ENCODE measurements at places on chromosomes 13 and 19.
A peak's percentile ranks its signal among the peaks of the same experiment; 100 is the strongest.

GRCh38 chr19:44112802-44113137, 429 bp upstream of the ZNF225 start:
- H3K27ac ChIP-seq: peak overlapping the region; percentile 83
- H3K4me1 ChIP-seq: peaks cover 31% of the 10 kb centered on the region
- peaks cover 38% of the 10 kb centered on the region for H3K36me3 ChIP-seq
- DNase-seq: no peak
- peak overlapping the region; percentile 97 for H3K4me3 ChIP-seq
- H3K27me3 ChIP-seq: no peaks in the 10 kb centered on the region

DNA sequence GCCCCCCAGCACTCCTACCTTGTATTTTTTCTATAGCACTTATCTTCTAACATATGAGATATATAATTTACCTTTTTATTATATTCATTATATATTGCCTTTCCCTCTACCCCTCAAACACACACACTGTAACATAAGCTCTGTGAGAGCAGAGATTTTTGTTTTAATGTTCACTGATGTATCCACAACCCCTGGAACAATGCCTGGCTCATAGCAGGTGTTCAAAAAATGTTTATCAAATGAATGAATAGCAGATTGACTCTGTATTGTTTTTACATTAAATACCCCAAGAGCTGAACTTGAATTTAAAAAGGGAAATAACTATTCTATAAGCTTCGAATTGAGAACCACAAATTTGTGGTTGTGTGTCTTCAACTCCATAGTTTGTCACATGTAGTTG, 11.0 kb downstream of the POLR1D start:
- no peak overlapping the region for H3K27ac ChIP-seq
- no peak for DNase-seq
- H3K36me3 ChIP-seq: peaks cover 57% of the 10 kb centered on the region
- H3K4me1 ChIP-seq: peaks cover 23% of the 10 kb centered on the region
- no peaks in the 10 kb centered on the region for H3K27me3 ChIP-seq

DNA sequence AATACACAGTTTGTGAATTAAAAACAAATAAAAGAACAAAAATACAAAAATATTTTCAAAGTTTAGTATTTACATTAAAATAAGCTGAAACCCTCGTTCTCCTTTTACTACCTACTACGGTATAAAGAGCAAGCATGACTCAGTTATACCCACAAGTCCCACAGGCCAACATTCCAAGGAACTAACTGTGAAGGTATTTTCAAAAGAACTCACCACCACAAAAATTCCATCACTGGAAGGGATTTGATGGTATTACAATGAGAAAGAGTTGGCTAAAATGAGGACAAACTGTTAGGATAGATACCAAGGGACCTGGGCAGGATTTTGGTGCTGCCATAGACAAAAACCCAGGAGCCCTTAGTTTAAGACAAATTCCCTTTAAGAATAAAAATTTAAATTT, 122.7 kb downstream of the TBC1D4 start:
- H3K27ac ChIP-seq: no peak overlapping the region
- no peak overlapping the region for H3K4me3 ChIP-seq
- no peak for DNase-seq
- peaks cover 1% of the 10 kb centered on the region for H3K27me3 ChIP-seq
- H3K4me1 ChIP-seq: no peaks in the 10 kb centered on the region

GRCh38 chr13:98821372-98822224, 69.1 kb upstream of the SLC15A1 start:
- DNase-seq: no peak
- H3K36me3 ChIP-seq: peaks cover 34% of the 10 kb centered on the region
- no peak overlapping the region for H3K4me3 ChIP-seq
- H3K4me1 ChIP-seq: peaks cover 20% of the 10 kb centered on the region

GRCh38 chr13:44438234-44438579, 64.6 kb downstream of the SERP2 start:
- H3K27me3 ChIP-seq: peaks cover 12% of the 10 kb centered on the region
- no peak for DNase-seq
- H3K36me3 ChIP-seq: no peaks in the 10 kb centered on the region
- H3K4me3 ChIP-seq: no peak overlapping the region
- peaks cover 28% of the 10 kb centered on the region for H3K4me1 ChIP-seq

GRCh38 chr13:74288361-74288911, 154.2 kb upstream of the KLF12 start:
- peak overlapping the region; percentile 94 for H3K27ac ChIP-seq
- peak overlapping the region; percentile 77 for H3K4me3 ChIP-seq
- peaks cover 51% of the 10 kb centered on the region for H3K4me1 ChIP-seq
- no peaks in the 10 kb centered on the region for H3K36me3 ChIP-seq

DNA sequence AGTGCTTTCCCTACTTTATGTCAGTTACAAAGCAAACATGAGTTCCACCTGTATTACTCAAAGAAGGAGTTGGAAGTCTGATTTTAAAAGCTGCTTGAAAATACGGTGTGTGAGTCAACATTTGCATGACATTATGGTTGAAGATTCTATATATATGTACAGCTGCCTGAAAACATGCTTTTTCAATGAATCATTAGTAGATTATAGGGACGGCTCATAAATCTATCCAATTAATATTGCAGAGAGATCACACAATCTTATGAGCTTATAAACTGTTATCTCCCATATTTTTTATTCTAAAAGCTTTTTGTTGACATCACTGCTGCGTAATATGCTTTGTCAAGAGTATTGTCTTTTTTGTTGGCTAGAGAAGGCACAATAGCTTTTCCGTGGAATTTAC, 873.8 kb downstream of the SLITRK6 start:
- no peaks in the 10 kb centered on the region for H3K4me1 ChIP-seq
- no peaks in the 10 kb centered on the region for H3K27me3 ChIP-seq
- no peak overlapping the region for H3K4me3 ChIP-seq
- no peak for DNase-seq
- H3K36me3 ChIP-seq: no peaks in the 10 kb centered on the region

DNA sequence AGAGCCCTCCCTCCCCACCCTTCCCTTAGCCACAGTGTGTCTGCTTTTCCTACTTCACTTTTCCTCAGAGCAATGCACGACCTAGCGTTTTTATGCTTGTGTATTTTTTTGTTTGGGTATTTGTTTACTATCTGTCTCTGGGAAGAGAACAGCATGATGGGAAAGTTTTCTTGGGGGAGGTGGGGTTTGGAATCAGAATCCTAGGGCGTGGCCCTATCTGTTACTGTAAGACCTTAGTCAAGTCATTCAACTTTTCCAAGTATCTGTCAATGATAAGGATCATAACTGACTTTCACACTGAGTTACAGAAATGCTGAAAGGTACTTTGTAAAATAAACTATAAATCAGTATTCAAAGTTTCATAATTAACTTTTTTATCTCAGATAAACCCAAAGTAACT, 146.3 kb upstream of the WASF3 start:
- H3K4me3 ChIP-seq: no peak overlapping the region
- no peaks in the 10 kb centered on the region for H3K4me1 ChIP-seq
- H3K27me3 ChIP-seq: no peaks in the 10 kb centered on the region
- no peak for DNase-seq
- no peak overlapping the region for H3K27ac ChIP-seq

DNA sequence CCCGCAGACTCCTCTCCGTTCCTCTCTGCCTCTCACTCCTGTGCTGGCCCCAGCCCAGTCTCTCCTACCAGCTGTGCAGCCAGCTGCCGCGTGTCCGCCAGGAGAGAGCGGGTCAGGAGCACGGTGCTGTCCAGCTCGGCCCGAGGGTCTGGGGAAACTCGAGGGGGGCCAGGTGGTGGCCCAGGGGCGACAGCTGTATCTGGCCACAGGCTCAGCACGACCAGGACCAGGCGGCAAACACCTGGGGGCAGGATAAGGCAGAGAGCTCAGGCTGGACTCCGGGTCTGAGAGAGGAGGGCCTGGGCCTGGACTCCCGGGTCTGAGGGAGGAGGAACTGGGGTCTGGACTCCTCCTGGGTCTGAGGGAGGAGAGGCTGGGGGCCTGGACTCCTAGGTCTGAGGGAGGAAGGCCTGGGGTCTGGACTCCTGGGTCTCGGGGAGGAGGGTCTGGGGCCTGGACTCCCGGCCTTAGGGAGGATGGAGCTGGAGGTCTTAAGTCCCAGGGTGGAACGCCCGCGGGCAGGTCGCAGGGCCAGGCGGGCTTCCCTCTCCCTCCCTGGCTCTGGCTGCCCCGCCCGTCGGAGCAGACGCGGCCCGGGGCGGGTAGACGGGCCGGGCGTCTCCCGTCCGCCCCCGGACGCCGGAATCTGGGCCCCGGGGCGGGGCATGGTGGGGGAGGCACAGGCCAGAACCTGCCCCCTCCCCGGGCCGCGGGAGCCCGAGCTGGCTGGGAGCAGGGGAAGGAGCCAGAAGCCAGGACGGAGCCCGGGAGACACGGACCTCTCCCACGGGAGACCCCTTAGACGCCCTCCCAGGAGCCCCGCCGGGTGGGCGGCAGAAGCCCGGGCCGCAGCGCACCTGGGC, 1.3 kb downstream of the IL11 start:
- DNase-seq: no peak
- H3K27ac ChIP-seq: no peak overlapping the region
- H3K4me1 ChIP-seq: peaks cover 13% of the 10 kb centered on the region
- no peak overlapping the region for H3K4me3 ChIP-seq
- H3K36me3 ChIP-seq: no peaks in the 10 kb centered on the region
- H3K27me3 ChIP-seq: peaks cover 35% of the 10 kb centered on the region

Data from activated B cell treated with CpG ODN at 0.5 μM for 24 hours (primary cell).